ENCODE measurements at places on chromosomes 6 and 20.

DNA sequence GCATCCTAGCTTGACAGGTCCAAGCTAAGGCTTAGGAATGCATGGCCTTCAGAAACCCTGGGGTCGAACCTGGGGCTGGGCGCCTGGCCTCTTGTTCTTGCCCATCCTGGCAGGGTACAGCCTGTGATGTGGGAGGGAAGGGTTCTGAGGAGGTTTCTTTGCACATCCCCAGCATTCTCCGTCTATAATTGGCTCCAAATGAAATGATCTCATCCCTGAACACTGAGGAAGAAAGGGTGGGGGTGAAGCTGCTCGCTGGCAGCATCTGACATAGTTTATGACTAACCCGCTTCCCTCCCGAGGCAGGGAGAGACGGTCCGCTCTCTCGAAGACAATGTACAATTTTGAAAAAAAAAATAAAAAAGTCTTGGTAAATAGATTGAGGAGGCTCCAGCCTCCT is 67.1 kb upstream of the ZNFX1 start:
- no peak for DNase-seq

GRCh38 chr20:47016068-47016664 is 121.5 kb downstream of the EYA2 start:
- no peak for DNase-seq

DNA sequence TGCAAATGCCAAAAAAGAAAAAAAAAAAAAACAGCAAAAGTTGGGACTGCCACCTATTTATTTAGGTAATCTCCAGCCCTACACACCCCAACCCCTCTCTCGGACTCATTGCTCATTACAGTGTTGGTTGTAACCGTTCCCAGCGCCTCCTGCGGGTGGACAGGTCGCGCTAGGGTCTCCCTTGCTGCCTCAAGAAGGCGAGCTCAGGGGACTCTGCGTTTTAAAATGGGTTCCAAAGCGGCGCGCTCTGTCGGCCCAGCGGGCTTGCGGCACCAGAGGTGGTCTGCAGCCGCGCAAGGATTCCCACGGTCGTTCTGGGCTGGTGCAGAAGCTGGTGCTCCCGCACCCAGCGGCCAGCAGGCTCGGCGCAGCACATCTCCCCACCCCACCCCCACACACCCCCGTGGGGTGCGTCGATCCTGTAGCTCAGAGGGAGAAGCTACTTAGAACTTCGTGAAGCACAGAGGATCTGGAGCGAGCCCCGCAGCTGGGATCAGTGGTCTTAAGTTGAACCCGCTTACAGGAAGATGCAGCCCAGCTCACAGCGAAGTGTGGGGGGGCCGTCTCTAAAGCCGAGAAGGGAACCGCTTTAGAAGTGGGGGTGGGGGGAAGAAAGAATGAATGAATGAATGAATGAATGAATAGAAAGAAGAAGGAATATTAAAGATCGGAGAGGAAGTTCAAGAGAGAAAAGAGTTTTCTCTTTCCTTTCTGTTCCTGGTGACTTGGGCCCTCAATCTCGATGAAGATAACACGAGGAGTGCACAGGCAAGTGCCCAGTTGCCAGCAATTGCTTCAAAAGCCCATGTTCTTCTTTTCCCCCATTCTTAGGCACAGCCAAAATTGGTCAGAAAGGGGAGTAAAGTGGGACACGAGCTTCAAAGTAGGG is 780 bp downstream of the TFAP2A start:
- peak; percentile 44 for DNase-seq

- no peak for DNase-seq
Observed at GRCh38 chr6:163390770-163391169, 23.7 kb upstream of the QKI start.

- peak; percentile 80 for DNase-seq
Observed at GRCh38 chr6:13395272-13396237, 67.2 kb upstream of the TBC1D7 start.

DNA sequence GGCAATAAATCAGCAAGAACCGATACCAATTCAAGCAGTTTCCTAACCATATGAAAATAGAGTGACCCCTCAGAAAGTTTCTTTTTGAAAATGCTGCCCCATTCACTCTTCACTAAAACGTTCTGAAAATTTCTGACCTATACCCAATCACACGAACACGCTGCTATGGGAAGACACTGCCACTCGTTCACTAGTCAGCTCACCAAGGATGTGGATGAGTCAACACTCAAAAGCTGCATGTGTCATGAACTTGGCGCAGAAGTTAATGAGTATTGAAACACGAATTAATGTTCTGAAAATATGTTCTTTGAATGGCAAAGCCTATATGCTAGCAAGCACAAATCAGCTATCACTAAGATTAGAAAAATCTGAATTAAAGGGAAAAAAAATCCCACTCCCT is 84.2 kb downstream of the PREP start:
- DNase-seq = no peak

GRCh38 chr6:105819745-105820144 is 266.4 kb upstream of the PRDM1 start:
- no peak for DNase-seq

DNA sequence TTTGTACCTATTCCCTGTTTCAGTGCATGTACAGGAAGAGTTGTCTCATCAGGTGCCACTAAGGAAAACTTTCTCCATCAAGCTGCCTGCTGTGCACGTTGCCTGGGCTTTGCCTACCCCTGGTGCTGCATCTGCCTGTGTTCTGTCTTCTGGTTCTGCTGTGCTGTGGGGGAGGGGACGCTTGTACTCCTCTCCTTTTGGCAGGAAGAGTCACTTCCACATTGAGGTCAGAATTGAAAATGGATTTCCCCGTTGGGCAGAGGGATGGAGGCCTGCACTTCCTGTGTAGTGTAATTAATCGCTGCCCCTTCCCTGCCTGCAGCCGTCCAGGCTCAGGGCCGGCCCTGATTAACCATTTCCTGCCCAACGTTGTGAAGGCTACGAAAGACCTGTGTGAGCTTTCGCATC is 153.3 kb downstream of the SCML4 start:
- no peak for DNase-seq

All from mucosa of descending colon (tissue), 3 donors.